NCI-H1105 (cell line): ENCODE measurements at places on chromosomes 3 and 15.

GRCh38 chr3:110756705-110757104, 314.9 kb upstream of the NECTIN3 start:
- no peak for DNase-seq

DNA sequence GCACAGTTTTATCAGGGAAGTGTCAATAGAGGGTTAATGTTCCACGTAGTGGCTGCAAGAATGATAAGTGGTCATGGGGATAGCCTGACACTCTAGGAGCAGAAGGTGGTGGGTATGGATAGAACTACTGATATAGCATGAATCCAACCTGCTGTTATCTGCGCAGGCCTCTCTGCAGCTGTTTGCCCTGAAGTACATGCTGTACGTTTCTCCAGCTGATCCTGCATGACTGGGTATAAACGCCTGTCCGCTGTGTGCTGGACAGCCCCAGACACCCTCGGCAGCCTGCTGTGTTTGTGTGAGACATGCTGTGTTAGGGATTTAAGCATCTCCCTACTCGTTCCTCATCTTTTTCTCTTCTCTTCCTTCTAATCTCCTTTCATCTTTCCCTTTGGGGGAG, 87.1 kb downstream of the LPP start:
- DNase-seq: no peak

DNA sequence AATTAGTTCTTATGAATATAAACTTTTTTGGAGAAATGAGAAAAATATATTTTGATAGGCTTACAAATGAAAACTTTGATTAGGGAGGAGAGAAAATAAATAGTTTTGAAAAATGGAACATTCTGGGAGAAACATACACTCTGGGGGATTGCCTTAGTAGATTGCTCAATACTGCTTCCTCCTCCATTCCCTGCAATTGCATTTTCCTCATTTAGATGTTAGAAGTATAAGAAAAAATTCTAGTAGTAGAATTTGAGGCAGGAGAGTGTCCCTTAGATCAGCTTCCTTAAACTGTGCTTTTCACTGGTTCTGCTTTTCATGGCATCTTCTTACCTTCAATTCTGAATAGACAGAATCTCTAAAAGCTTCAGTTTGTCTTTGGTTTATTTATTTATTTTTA, 46.2 kb upstream of the CTDSPL2 start:
- DNase-seq: no peak

GRCh38 chr15:62452026-62452425, 286.9 kb upstream of the C2CD4B start:
- no peak for DNase-seq

DNA sequence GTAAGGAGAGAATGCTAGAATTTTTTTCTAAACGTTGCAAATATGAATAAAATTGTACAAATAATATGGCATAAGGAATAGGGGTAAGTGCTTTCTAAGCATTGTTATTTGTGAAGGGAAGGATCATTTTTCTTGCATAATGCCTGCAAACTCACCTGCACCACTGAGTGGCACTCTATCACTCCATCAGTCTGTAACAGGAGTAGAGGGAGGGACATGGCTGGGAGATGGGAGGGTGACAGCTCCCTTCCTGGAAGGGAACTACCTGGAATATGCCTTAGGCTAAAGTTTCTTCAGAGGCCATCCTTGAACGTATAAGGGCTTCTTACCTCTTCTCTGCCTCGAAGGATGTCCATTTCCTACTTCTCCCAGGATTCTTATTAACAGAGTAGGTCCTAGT, 3.0 kb downstream of the NAALADL2 start:
- peak; percentile 23 for DNase-seq

DNA sequence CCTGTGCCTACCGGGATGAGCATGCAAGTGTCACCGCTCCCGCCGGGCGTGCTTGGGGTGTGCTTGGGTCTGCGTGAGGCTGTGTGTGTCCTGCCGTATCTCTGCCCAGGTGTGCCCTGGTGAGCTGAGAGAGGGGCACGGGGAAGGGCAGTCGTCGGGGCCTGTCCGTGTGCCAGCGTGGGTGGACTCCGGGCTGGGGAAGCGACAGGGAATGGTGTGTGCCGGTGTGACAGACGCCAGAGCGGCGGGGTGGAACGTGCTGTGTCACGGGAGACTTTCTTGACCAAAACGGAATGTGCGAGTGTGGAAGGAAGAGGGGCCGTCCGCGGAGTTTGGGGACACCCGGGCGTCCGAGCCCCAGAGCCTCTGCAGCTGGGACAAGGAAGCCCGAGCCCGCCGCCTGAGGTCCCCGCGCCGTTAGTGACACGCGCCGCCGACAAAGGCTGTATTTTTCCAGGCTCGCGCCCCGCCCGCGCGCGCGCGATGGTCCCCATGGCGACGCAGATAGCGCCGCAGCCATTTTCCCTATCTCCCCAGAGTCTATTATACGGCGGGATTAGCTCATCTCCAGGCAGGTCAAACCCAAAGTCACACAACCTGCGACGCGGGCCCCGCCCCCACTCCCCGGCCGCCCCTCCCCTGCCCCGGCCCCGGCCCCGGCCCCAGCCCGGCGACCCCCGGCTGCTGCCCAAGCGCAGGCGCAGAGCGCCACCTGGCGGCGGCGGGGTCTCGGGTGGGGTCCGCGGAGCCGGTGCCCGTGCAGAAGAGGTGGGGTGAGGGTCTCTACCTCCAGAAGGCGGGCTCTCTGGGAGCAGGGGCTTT, 4.5 kb upstream of the GATA2 start:
- peak; percentile 95 for DNase-seq

DNA sequence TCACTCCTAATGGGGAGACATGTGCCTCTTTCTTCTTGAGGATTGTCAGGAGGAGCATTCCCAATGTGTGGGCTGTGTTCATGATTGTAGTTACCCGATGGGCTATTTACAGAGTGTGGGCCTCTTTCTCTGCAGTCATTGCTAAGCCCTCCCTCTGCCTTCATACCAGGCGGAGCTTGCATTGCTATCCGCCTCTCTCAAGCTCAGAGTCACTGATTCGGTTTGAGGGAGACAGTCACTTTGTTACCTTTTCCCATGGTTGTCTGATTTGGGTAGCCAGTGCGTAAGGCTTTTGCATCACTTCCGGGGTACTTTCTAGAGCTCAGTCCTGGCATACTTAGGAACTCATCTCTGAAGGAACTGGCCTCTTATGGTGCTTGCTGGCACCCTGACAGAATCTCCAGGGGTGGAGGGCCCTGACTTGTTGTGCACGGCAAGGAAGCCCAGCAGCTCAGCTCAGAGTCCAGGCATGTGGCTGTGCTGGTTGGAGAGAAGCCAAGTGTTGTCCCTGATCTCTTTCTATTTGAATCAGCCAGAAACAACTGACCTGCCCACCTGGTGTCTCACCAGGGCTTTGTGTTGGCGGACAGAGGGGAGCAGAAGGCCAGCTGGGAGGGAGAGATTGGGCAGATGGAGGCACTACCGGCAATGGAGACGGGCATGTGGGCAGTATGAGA, 79.8 kb downstream of the EPHB1 start:
- peak; percentile 48 for DNase-seq

DNA sequence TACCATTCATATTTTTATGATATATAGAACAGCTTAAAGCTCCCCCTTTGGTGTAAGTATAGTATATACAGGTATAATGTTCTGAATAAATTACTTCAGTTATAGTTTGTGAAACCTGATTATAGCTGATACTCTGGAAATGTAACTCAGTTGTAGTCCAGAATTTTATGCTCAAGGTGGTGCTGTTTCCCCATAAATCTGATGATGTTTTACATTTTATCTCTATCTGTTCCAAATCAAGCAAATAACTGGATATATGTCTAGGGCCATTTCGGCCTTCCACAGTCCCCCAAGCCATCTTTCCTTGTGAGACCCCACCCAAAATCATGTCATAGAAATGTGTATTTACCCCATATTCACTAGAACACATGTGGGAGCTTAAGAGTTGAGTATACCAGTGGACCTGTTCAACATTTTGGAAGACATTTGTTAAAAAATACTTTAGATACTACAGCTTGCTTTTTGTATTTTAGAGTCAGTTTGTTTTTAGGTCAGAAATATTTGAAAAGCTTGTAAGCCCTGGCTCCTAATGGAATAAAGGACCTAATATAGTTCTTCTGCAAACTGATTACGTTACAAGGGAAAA, 107.1 kb downstream of the ATG7 start:
- no peak for DNase-seq
